Activated T-helper 1 cell treated with anti-CD3 and anti-CD28 coated beads, Interleukin-12 subunit alpha, Interleukin-12 subunit beta, Interleukin-2, Interleukin-4 antibody, amounts not matched to agents 30 ng/mL and 10 ng/mL and 1 ng/mL, durations not matched to agents 14 hours and 24 hours and 36 hours (primary cell): ENCODE measurements at places on chromosomes 6 and 20.

GRCh38 chr20:57667924-57668782 is 41.7 kb downstream of the PMEPA1 start:
- no peak for DNase-seq

DNA sequence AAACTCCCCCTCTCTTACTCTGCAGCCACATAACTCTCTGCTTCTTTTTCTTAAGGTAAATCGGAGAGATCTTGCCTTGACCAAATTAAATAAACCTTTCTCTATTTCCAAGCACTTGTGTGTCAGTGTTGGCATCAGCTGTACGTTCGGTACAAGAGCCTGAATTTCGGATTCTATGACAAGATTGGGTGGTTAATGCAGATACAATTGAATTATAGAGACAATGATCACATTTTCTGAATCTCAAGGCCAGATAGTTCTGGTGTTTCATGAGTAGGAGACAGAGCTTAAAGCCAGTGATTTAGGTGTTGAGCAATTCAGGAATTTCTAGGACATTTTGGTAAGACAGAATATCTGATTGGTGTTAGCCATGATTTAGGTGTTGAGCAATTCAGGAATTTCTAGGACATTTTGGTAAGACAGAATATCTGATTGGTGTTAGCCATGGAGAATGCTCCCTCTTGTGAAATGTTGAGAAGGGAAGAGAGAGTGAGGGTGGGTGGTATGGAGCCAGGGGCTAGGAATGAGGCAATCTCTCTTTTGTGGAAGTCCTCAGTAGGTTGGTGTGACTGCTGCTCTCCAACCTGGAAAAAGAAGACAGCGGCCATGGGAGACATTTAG is 5.1 kb downstream of the SPINT3 start:
- no peak for DNase-seq

DNA sequence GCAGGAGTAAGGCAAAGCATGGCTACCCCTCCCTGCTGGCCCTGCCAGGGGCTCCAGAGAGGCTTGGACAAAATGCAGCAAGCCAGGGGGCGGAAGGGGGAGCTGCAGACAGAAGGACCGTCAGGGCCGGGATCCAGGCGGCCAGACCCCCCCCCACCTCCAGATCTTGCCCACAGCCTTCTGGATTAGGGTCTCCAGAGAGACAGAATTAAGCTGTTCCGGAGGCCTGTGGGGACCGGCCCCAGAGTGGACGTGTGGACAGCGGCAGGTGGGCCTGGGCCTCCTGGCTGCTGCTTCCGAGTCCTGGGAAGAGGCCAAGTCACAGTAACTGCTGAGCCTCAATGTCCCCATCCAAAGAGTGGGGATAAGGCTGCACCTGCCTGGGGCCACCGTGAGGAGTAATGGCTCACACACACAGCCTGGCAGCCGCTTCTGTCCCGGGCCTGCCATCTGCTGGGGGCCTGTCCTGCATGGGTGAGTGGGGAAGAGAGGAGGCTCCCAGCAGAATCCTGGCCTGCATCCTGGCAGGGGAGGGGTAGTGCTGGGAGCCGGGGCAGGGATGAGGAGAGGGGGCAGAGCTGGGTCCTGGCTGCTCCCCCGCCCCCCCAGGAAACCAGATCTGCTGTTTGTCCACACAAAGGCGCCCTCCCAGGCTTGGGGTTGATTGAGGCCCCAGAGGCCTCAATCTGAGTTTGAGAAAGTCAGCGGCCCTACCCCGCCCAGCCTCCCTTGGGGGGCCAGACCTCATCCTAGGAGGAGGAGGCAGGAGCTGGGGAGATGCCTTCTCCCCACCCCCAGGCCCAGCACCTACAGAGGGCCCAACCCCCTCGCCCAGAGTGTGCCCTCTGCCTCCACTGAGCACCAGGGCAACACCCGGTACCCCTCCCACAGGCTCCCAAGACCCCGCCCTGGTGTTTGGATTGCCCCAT is 3.9 kb downstream of the LAMA5 start:
- DNase-seq = no peak

- DNase-seq = no peak
Measured at GRCh38 chr6:98136333-98136732, 698.0 kb upstream of the POU3F2 start.

DNA sequence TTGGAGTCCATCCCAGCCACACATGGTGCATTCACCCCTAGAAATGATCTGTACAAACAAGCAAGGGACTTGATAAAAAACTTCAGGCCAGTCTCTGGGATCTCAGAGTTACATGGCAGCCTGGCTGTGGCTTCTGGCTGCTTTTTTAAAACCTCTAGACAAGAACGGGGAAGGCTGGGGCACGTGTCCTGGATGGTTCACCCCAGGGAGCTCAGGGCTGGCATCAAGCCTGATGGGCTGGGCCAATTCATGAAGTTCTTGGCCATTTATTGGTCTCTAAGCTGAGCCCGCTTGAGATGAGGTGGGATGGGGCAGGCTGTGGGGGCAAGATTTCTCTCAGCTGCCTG is 10.4 kb upstream of the ZFAND3 start:
- no peak for DNase-seq
